ENCODE measurements at places on chromosomes 7 and 10.

- DNase-seq, result no peak
Measured at GRCh38 chr10:110081911-110082310, 74.1 kb downstream of the ADD3 start.

GRCh38 chr7:142088022-142088714 is 23.4 kb upstream of the MGAM2 start:
- no peak for DNase-seq

GRCh38 chr7:90483251-90483650 is 13.8 kb downstream of the PTTG1IP2 start:
- no peak for DNase-seq

GRCh38 chr10:74877898-74878297 is 51.5 kb downstream of the KAT6B start:
- no peak for DNase-seq

DNA sequence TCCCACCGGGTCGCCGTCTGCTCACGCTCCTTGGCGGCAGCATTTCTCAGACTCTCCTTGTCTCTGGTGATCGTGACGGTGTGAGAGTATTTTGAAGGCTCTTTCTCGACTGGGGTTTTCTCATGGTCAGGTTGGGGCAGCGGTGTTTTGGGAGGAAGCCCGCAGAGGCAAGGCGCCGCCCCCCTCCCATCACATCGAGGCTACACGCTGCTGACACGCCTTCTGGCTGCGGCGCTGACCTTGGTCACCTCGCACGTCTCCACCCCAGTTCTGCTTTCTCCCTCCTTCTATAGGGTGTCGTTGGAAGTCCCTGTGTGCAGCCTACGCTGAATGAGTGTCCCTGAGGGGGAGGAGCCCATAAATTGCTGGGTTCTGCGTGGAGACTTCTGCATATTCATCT is 55.2 kb downstream of the GLRX3 start:
- DNase-seq, result no peak

- no peak for DNase-seq
Measured at GRCh38 chr7:157412021-157412443, 75.2 kb downstream of the DNAJB6 start.

GRCh38 chr10:660413-660969 is 29.0 kb downstream of the DIP2C start:
- DNase-seq, result no peak

- DNase-seq, result no peak
Measured at GRCh38 chr10:66321723-66322665, 603.8 kb upstream of the LRRTM3 start.

DNA sequence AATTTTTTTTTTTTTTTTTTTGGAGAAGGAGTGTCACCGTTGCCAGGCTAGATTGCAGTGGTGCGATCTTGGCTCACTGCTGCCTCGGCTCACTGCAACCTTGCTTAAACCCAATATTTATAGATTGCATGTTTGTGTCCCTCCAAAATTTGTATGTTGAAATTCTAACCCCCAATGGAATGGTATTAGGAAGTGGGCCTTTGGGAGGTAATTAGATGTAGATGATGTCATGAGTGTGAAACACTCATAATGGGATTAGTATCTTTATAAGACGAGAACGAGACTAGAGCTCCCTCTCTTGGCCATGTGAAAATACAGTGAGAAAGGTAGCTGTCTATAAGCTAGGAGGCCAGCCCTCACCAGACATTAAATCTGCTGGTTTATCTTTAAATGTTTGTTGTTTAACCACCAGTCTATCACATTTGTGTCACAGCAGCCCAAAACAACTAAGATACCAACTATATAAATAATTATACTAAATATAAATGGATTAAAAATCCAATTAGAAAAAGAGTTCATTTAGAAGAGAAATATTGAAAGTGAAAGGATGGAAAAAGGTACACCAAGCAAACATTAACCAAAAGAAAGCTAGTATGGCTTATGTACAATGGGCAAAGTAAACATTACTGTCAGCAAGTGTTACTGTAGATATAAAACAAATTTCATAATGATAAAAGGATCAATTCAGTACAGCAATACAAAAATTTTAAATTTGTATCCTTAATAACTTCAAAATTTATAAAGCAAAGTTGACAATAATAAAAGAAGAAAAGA is 9.3 kb downstream of the TCAF1 start:
- DNase-seq, result no peak

- peak; percentile 24 for DNase-seq
Measured at GRCh38 chr7:151451156-151451555, 11.2 kb upstream of the CRYGN start.

- DNase-seq, result no peak
Measured at GRCh38 chr10:26219676-26220075, 3.1 kb downstream of the GAD2 start.

- no peak for DNase-seq
Measured at GRCh38 chr10:68271196-68271882, 39.4 kb upstream of the ATOH7 start.

GRCh38 chr7:69577221-69577620 is 21.1 kb upstream of the AUTS2 start:
- no peak for DNase-seq

DNA sequence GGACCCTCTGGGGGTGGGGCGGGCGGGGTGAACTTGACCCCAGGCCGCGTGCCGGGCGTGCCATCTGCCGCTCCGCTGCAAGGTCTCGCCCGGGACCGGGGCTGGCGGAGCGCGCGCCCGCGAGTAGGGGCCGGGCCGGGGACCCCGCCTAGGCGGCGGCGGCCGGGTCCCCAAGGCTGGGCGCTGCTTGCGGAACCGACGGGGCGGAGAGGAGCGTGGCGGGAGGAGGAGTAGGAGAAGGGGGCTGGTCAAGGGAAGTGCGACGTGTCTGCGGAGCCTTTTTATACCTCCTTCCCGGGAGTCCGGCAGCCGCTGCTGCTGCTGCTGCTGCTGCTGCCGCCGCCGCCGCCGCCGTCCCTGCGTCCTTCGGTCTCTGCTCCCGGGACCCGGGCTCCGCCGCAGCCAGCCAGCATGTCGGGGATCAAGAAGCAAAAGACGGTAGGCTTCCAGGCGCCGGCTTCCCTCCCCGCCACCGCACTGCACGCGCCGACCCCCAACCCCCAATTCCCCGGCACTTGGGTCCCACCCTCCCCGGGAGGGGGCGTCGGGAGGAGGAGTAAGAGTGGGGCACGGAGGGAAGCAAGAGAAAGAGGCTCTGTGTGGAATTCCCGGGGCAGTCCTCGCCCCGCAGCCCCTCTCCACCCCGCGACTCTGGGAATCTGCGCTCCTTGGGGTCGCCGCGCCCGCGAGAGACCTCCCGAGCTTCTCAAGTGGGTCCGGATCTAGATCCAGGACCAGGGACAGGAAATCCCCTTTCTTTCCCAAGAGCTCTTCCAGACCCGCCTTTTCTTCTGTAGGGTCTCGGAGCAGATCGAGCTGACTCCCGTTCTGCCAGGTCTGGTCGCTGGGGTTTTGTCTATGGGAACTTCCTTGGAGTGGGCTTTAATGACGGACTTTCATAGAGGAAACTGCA is at the start of gene PAPSS2:
PAPSS2 (plus strand) TSS at position 308 of the 913 bp plus-strand sequence; CDS start at position 412, 104 bp downstream.
- DNase-seq, result peak; percentile 78

GRCh38 chr7:136971776-136972175 is 103.3 kb downstream of the CHRM2 start:
- no peak for DNase-seq

DNA sequence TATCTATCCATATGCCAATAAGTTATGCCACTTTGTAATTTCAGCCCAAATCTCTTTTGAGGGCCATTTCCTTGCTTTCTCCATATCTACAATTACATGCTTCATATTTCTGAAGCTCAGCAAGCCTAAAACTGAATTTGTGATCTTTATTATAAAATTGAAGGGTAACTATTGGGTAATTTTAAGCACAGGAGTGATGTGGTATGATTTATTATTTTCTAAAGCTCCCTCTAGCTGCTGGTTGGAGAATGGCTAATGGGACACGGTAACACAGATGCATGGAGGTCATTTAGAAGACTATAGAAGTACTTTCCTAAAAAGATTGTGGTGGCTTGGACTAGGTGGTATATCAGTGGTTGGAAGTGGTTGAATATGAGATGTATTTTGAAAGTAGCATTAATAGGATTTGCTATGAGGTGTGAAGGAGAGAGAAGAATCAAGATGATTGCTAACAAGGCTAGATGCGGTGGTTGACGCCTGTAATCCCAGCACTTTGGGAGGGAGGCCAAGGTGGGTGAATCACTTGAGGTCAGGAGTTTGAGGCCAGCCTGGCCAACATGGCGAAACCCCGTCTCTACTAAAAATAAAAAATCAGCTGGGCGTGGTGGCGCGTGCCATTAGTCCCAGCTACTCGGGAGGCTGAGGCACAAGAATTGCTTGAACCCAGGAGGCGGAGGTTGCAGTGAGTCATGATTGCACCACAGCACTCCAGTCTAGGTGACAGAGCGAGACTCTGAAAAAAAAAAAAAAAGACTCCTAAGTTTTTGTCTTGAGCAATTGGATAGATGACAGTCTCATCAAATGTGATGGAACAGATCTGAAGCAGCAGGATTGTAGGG is 13.9 kb downstream of the KLHDC10 start:
- DNase-seq, result no peak

- no peak for DNase-seq
Measured at GRCh38 chr7:75762350-75762917, 9.6 kb downstream of the CCL26 start.

DNA sequence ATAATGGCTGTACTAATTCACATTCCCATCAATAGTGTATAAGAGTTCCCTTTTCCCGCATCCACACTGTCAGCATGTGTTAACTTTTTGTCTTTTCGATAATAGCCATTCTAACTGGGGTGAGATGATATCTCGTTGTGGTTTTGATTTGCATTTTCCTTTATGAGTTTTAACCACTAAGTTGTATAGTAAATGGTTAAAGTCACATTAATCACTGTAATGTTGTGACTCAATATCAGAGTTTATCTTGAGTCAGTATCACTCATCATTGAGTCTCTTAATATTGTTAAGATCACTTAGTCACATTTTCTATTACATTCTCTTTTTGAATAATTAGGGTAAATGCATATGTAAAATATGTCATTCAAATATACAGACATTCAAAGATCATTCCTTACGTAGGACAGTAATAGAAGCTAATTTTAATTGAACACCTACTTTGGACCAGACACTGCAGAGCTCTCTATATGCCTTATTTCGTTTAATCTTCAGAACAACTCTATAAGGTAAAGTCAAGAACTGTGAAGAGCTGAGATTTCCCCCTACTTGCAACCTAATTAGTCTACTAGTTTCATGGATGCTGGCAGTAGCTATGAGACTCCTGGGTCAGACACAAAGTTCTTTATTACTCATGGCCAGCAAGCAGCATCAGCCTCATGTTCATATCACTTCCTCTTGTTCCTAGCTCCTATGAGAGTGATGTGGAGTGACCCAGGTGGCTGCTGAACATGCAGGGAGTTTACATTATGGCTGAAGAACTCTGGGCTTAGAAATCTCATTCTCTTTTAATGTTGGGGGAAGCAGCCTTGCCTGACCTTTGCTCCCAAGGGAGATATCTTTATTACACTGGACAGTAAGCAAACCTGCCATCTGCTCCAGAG is 30.5 kb downstream of the CREB5 start:
- DNase-seq, result no peak

DNA sequence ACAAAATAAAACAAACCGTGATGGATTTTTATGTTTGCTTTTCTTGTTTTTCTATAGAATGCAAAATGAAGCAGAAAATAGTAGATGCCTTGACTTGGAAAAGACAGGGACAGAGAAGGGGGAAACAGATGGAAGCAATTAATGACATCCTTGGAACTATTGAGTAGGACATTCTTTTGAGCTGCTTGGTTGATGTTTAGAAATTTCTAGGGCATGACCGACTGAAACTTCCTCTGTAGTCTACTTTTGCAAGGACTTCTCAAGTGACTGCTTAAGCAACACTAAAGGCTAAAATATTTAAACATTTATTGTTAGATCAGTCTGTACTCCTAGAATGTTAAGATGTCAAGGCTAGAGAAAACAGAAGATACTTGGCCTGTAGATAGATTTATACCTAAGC is 49.4 kb downstream of the VCL start:
- DNase-seq, result no peak

DNA sequence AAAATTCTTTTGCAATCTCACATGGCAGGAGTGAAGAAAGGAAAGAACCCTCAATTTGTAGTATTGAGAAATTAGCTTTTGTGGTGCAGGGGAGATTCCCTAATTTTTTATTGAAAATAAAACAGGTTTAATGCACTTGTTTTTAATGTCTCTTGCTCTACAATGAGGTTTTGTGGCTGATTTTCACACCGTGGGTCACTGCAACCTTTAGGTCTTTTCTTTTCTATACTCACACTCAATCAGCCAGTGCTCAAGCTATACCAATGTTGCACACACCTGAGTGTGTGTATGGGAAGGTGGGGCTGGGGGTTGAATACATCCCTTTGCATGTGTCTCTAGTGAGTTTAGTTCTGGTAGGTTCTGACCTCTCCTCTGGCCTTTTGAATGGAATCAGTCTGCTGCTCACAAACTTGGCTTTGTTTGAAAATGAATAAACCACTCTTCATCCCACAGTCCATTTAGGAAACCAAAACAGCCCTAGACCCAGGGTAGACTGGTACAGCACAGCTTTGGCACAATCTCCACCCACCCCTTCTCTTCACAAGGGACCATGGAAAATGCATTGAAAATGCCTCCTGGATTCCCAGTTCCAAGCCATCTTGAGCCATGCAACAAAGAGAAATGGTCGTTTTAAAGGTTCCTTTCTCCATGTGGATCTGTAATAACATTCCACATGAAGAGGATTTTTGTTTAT is 411.5 kb downstream of the SFMBT2 start:
- DNase-seq, result no peak

GRCh38 chr10:14240253-14241189 is 90.2 kb downstream of the FRMD4A start:
- DNase-seq, result no peak

DNA sequence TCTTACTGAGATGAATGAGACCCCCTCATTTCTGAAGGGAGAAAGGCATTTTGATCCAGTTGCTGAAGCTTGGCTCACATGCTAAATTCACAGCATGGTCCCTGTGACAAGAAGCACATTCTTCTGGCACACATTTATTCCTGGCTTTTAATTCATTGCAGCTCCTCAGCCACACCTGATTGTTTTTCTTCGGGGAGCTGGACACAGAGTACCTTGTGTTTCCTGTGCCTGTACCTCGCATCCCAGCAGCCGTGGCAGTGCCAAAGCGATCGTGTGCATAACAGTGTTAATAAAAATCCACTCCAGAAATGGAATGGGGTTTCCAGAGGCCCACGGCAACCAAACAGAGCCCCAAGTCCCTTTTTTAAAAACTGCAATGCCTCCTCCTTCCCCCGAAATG is 615.3 kb upstream of the MGMT start:
- DNase-seq, result no peak

DNA sequence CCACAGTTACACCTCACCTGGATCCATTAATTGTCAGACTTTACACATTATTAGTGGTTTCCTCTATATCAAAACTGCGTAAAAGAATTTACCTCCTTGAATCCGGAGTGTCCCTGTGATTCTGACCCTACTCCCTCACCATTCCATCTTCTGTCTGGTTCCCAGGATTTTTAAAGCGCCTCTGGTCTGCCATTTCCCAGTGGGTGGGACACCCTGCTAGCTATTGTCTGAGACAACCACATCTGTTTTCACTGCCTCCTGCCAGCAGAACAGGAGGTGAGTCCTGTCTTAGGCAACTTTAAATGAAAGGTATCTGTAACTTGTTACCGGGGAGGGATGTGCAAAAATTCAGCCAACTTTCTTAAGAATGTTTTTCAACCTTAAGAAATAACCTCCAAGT is 2.3 kb downstream of the MACROH2A2 start:
- DNase-seq, result no peak
